ENCODE measurements at places on chromosomes 16 and 17. TPM values are rescaled to one million over a fixed set of nuclear protein-coding genes. Genes with fewer than 3 reads are reported as not detected.

Gene SDK2
- 31.2 TPM for total RNA-seq

DNA sequence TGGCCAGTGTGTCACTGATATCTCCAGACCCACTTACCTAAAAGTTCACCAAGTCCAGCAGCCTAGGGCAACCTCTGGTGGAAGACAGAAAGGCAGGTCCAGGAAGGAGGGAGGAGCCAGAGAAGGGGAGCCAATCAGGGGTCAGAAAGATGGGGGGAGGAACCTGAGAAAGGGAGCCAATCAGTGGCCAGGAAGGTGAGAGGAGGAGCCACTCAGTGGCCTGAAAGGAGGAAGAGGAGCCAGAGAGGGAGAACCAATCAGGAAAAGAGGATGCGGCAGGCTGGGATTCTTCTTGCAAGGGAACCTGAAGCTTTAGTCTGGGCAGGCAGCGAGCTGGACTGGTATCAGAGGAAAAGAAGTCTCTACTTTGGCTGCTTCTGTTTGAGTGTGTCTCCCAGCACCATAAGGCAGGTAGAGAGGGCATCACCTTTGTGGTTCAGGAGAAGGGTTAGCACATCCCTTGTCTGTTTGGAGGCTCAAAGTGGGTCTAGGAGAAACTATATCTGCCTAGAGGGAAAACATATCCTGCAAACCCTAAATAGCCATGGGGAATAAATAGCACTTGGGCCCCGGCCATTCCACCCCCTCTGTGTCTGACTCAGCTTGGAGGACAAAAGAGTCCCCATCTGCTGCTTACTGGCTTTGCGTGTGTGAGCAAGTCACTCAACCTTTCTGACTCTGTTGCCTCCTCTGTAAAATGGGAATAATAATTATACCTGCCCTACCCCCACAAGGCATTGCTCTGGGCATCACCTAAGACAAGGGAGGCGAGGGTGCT, 43.4 kb upstream of the CRHR1 start:
- peaks cover 67% of the 10 kb centered on the region for H3K27me3 ChIP-seq
- H3K4me3 ChIP-seq, result peak overlapping the region; percentile 52
- peaks cover 9% of the 10 kb centered on the region for H3K4me1 ChIP-seq
- peak; percentile 46 for DNase-seq
- H3K36me3 ChIP-seq, result no peaks in the 10 kb centered on the region
- no peak overlapping the region for H3K27ac ChIP-seq

Gene GLIS2
- 17.2 TPM for total RNA-seq

Gene SLFN12L
- total RNA-seq, result not detected

GRCh38 chr17:50806141-50806643, 29.2 kb upstream of the WFIKKN2 start:
- DNase-seq, result no peak
- H3K27ac ChIP-seq, result no peak overlapping the region
- no peaks in the 10 kb centered on the region for H3K27me3 ChIP-seq
- H3K4me1 ChIP-seq, result peaks cover 22% of the 10 kb centered on the region

DNA sequence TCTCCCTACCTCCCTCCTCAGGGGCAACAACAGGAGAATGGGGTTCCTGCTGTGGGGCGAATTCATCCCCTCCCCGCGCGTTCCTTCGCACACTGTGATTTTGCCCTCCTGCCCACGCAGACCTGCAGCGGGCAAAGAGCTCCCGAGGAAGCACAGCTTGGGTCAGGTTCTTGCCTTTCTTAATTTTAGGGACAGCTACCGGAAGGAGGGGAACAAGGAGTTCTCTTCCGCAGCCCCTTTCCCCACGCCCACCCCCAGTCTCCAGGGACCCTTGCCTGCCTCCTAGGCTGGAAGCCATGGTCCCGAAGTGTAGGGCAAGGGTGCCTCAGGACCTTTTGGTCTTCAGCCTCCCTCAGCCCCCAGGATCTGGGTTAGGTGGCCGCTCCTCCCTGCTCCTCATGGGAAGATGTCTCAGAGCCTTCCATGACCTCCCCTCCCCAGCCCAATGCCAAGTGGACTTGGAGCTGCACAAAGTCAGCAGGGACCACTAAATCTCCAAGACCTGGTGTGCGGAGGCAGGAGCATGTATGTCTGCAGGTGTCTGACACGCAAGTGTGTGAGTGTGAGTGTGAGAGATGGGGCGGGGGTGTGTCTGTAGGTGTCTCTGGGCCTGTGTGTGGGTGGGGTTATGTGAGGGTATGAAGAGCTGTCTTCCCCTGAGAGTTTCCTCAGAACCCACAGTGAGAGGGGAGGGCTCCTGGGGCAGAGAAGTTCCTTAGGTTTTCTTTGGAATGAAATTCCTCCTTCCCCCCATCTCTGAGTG, 5.9 kb upstream of the LASP1NB start:
- DNase-seq, result no peak
- H3K4me3 ChIP-seq, result no peak overlapping the region
- no peak overlapping the region for H3K27ac ChIP-seq
- peaks cover 6% of the 10 kb centered on the region for H3K36me3 ChIP-seq
- no peaks in the 10 kb centered on the region for H3K27me3 ChIP-seq

- no peak overlapping the region for H3K27ac ChIP-seq
- peaks cover 5% of the 10 kb centered on the region for H3K4me1 ChIP-seq
- H3K27me3 ChIP-seq, result no peaks in the 10 kb centered on the region
- no peak for DNase-seq
Measured at GRCh38 chr17:15468126-15468525, 705 bp upstream of the CDRT4 start.

- peaks cover 8% of the 10 kb centered on the region for H3K4me1 ChIP-seq
- no peak for DNase-seq
- no peaks in the 10 kb centered on the region for H3K36me3 ChIP-seq
- peak within 1 kb of the TSS; percentile 10 for H3K4me3 ChIP-seq
- no peak within 1 kb of the TSS for H3K27ac ChIP-seq
Measured at GRCh38 chr16:31213877-31214707, at the start of gene TRIM72. TSS of gene TRIM72 (plus strand) at chr16:31214119. CDS start at chr16:31214739, 620 bp downstream.

GRCh38 chr17:3594051-3594800, 15.0 kb downstream of the TRPV1 start:
- no peak for DNase-seq
- H3K27me3 ChIP-seq, result no peaks in the 10 kb centered on the region
- no peaks in the 10 kb centered on the region for H3K36me3 ChIP-seq
- H3K4me1 ChIP-seq, result no peaks in the 10 kb centered on the region
- no peak overlapping the region for H3K27ac ChIP-seq

GRCh38 chr16:82240111-82240510, 70.1 kb upstream of the MPHOSPH6 start:
- peaks cover 6% of the 10 kb centered on the region for H3K27me3 ChIP-seq
- H3K4me3 ChIP-seq, result no peak overlapping the region
- no peak for DNase-seq
- H3K36me3 ChIP-seq, result no peaks in the 10 kb centered on the region
- H3K27ac ChIP-seq, result no peak overlapping the region

- H3K4me3 ChIP-seq, result peak overlapping the region; percentile 86
- peak overlapping the region; percentile 57 for H3K27ac ChIP-seq
- H3K4me1 ChIP-seq, result peaks cover 47% of the 10 kb centered on the region
Measured at GRCh38 chr17:78185981-78186691, 716 bp downstream of the TK1 start.

GRCh38 chr17:44775136-44775837, 16.5 kb downstream of the ADAM11 start:
- peaks cover 10% of the 10 kb centered on the region for H3K4me1 ChIP-seq
- H3K36me3 ChIP-seq, result no peaks in the 10 kb centered on the region

GRCh38 chr17:59332749-59333377, 1.4 kb downstream of the YPEL2 start:
- peak overlapping the region; percentile 95 for H3K4me3 ChIP-seq
- peaks cover 34% of the 10 kb centered on the region for H3K4me1 ChIP-seq
- no peaks in the 10 kb centered on the region for H3K36me3 ChIP-seq
- no peak overlapping the region for H3K27ac ChIP-seq
- peaks cover 28% of the 10 kb centered on the region for H3K27me3 ChIP-seq

- no peak for DNase-seq
- no peaks in the 10 kb centered on the region for H3K4me1 ChIP-seq
- H3K36me3 ChIP-seq, result no peaks in the 10 kb centered on the region
- no peak overlapping the region for H3K4me3 ChIP-seq
- H3K27me3 ChIP-seq, result no peaks in the 10 kb centered on the region
- H3K27ac ChIP-seq, result no peak overlapping the region
Measured at GRCh38 chr17:53058031-53058430, 764.7 kb upstream of the KIF2B start.

GRCh38 chr17:13200671-13201070, 182.8 kb upstream of the ELAC2 start:
- no peaks in the 10 kb centered on the region for H3K36me3 ChIP-seq
- H3K27me3 ChIP-seq, result peaks cover 5% of the 10 kb centered on the region
- H3K4me1 ChIP-seq, result no peaks in the 10 kb centered on the region
- DNase-seq, result no peak
- peak overlapping the region; percentile 80 for H3K27ac ChIP-seq

DNA sequence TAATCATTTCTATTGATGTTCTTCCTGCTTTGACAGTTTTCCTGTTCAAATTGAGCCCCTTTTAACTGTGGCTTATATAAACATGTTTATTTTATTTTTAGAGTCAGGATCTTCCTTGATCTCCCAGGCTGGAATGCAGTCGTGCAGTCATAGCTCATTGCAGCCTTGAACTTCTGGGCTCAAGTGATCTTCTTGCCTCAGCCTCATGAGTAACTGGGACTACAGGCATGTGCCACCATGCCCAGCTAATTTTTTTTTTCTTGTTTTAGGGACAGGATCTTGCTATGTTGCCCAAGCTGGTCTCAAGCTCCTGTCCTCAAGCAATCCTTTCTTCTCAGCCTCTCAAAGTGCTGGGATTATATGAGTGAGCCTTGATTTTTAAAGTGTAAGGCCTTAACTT, 14.7 kb downstream of the PHKB start:
- H3K4me3 ChIP-seq, result no peak overlapping the region
- peaks cover 7% of the 10 kb centered on the region for H3K36me3 ChIP-seq
- no peak overlapping the region for H3K27ac ChIP-seq
- H3K4me1 ChIP-seq, result peaks cover 6% of the 10 kb centered on the region
- peaks cover 4% of the 10 kb centered on the region for H3K27me3 ChIP-seq

GRCh38 chr16:85146922-85147651, 34.8 kb upstream of the CIBAR2 start:
- peaks cover 26% of the 10 kb centered on the region for H3K4me1 ChIP-seq
- H3K27me3 ChIP-seq, result peaks cover 3% of the 10 kb centered on the region
- no peak overlapping the region for H3K27ac ChIP-seq
- H3K36me3 ChIP-seq, result no peaks in the 10 kb centered on the region
- no peak overlapping the region for H3K4me3 ChIP-seq

Gene SP6
- total RNA-seq, result 0.16 TPM

Gene KRTAP1-1
- not detected for total RNA-seq

DNA sequence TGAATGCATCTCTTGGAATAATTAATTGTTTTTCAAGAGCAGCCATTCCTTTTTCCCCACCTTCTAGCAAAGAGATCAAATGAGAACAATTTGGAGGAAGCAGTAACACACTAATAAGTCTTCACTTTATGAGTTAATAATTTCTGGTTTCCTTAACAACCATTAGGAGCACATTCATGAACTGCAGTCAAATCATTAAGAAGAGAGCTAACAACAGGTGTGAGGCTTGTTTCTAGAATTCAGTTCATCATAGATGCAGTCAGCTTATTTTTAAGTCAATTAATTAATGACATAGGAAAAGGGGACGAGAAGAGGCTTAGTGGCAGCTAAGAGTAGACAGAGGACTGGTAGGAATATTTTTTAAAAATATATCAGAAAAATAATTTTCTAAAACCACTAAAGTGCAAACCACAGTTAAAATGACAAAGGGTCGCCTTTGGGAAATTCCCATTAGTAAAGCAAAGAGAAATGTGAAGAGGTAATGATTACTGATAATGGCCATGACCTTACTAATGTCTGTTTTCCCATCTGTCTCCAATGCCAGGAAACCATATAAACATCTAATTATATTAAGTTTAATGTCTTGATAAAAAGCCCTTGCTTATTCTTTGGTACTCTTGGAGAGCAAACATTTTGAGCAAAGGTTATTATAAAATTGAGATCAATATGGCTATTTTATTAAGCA, 184.2 kb downstream of the KCNJ2 start:
- peaks cover 12% of the 10 kb centered on the region for H3K4me1 ChIP-seq
- H3K27ac ChIP-seq, result no peak overlapping the region
- no peaks in the 10 kb centered on the region for H3K36me3 ChIP-seq
- H3K4me3 ChIP-seq, result no peak overlapping the region

- H3K4me3 ChIP-seq, result peak overlapping the region; percentile 91
- peaks cover 39% of the 10 kb centered on the region for H3K4me1 ChIP-seq
- no peaks in the 10 kb centered on the region for H3K27me3 ChIP-seq
- peak overlapping the region; percentile 66 for H3K27ac ChIP-seq
Measured at GRCh38 chr17:42153919-42154742, 658 bp downstream of the RAB5C start.

GRCh38 chr16:11140098-11140375, 116.0 kb downstream of the SOCS1 start:
- no peaks in the 10 kb centered on the region for H3K27me3 ChIP-seq
- no peak overlapping the region for H3K27ac ChIP-seq
- peaks cover 19% of the 10 kb centered on the region for H3K4me1 ChIP-seq
- H3K36me3 ChIP-seq, result no peaks in the 10 kb centered on the region
- H3K4me3 ChIP-seq, result no peak overlapping the region

DNA sequence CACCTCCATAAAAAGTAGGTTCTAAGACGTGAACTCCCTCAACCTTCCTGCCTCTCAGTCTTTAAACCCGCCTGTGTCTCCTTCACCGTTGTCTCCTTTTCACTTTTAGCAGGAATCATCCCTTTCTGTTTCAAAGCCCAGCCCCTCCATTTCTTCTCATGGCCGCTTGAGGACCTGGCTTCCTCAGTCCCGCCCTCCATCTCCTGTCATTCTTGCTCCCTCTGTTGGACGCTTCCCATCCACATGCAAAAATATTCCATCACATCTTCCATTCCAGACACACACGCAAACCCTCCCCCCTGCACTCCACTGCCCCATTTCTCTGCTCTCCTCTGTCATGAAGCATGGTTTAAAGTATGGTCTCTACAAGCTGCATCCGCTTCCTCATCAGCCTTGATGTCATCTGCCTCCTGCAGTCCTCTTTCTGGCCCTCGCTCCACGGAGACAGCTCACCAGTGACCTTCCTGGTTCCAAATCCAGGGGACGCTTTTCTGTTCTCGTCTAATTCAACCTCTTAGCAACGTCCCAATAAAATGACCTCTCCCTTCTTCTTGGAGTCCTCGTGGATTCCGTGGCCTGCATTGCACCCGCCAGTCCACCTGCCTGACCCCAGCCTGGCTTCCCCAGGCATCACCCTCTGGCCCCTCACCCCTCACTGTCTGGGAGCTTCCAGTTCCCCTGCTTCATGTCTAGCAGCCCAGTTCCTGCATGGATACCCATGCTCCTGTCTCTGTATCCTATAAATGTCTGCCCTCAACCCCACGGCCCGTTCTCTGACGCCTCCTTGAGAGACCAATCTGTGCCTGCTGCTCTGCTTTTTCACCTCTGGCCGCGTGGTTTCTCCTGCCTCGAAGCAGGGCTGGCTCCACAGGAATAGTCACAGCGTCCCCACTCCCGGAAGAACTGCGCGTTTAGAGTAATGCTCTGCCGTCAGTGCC, 26.2 kb downstream of the ANKRD40 start:
- peaks cover 28% of the 10 kb centered on the region for H3K4me1 ChIP-seq
- no peak overlapping the region for H3K4me3 ChIP-seq
- H3K36me3 ChIP-seq, result no peaks in the 10 kb centered on the region
- DNase-seq, result peak; percentile 42

DNA sequence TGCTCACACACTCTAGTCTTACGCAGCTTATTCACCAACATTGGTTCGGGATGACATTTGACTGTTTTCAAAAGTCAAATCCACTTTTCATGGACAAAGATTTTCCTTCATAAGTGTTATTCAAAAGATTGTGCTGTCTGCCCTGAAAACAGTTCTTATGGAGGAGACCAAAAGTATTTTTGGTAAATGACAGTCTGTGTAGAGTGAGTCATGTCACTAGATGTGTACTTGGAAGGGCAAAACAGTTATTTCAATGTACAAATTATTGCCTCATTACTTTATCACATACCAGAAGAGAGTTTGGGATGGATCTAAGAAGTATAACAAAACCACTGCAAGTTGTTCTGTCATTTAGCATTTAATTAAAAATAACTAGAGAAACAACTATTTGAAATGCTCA, 265.6 kb downstream of the CDH13 start:
- no peak overlapping the region for H3K27ac ChIP-seq
- DNase-seq, result no peak
- no peak overlapping the region for H3K4me3 ChIP-seq
- no peaks in the 10 kb centered on the region for H3K36me3 ChIP-seq
